ENCODE measurements at places on chromosomes 3 and 15.

DNA sequence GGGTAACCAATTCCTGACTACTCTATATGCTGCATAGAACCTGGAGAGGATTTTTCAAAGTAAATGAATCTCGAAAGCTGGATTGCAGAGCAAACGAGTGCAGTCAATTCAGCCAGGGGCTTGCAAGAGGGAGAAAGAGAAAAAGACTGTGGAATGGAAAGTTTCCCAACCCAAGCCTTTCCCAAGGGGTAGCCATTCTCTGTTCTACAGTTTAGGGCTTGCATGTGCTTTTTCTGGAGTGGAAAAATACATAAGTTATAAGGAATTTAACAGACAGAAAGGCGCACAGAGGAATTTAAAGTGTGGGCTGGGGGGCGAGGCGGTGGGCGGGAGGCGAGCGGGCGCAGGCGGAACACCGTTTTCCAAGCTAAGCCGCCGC, 511 bp upstream of the RARB start:
- no peak for DNase-seq

GRCh38 chr3:148106062-148106461, 591.6 kb upstream of the AGTR1 start:
- no peak for DNase-seq

- DNase-seq: no peak
Observed at GRCh38 chr15:25643120-25643519, 204.3 kb upstream of the UBE3A start.

DNA sequence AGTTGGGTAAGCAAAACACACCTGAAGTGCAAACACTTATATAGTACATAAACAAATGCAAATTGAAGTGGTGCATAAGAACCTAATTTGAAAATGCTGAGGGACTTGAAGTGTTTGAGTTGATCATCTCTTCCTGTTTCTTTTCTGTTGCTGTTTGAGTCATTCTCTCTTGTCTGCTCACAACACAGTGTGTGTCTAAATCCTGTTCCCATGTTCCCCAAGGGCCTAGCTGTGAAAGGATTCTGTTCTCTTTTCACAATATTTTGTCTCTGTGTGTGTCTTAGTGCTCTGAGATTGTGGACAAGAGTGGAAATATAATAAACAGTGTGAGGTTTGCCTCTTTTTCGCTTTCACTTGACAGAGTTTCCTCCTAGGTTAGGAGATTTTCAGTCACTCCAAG, 6.1 kb downstream of the CD96 start:
- no peak for DNase-seq

- no peak for DNase-seq
Observed at GRCh38 chr15:26970712-26971210, at the start of gene GABRG3. TSS of gene GABRG3 (plus strand) at chr15:26971181.

GRCh38 chr3:198028718-198029117, 68.7 kb downstream of the LMLN start:
- DNase-seq: no peak

DNA sequence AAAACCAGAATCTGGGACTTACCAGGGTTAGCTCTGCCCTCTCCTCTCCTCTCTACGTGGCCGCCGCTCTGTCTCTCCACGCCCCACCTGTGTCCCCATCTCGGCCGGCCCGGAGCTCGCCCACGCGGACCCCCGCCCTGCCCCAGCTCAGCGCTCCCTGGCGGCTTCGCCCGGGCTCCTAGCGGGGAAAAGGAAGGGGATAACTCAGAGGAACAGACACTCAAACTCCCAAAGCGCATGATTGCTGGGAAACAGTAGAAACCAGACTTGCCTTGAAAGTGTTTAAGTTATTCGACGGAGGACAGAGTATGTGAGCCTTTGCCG, 5.4 kb downstream of the ISL2 start:
- DNase-seq: no peak

- DNase-seq: no peak
Observed at GRCh38 chr3:27166888-27167287, 202.3 kb downstream of the NEK10 start.

DNA sequence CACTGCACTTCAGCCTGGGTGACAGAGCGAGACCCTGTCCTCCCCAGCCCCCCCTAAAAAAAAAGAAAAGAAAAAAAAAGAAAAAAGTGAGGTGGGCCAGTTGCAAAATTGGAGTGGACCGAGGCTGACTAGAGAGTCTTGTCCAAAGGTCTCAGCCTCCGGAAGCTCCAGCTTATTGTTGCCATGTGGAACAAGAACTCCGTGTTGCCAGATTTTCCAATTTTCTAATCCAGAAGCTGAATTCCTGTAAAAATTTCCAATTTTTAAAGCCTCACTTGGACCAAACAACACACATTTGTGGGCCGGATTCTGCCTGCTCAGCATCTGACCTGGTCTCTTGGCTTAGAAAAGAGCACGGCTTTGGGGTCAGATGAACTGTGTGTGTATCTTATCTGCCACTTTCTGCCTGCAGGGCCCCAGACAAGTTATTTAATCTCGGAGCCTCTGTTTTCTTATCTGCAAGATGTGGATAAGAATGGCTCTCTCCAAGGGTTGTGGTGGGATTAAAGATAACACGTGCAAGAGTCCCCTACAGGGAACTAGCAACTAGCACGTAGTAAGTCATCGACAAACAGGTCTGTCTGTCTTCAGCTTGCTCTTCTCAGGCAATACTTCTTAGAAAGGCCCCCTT, 73.7 kb upstream of the TLE3 start:
- no peak for DNase-seq

DNA sequence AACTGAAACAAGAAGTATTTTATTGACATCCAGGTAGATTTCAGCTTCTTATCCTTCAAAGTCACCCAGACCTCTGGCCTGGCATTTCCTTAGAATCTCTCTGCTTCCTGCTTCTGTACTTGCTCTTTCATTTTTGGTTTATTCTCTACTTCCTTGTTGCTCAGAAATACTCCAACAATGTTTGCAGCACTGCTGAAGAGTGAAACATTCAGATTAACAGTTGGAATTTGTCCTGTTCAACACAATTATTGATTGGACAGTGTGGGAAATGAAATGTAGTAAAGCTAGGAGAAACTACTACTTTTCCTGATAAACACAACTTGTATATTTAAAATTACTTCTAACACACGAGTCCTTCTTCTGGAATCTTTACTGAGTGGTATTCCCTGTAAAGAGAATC, 81.0 kb upstream of the MEIS2 start:
- DNase-seq: no peak

DNA sequence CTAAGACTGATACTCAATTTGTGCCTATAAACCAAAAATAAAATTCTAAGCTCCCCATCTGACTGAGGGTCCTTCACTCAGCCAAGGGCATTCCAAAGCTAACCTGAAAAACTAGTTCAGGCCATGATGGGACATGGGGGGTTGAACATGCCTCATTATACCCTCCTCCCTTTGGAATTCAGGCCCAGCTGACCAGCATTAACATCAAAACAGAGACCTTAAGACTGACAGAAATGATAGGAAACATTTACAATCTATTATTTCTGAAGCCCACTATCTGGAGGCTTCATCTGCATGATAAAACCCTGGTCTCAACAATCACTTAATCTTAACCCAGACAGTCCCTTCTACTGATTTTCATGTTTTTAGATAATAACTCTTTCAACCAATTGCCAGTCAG, 140.4 kb downstream of the ANO10 start:
- no peak for DNase-seq

DNA sequence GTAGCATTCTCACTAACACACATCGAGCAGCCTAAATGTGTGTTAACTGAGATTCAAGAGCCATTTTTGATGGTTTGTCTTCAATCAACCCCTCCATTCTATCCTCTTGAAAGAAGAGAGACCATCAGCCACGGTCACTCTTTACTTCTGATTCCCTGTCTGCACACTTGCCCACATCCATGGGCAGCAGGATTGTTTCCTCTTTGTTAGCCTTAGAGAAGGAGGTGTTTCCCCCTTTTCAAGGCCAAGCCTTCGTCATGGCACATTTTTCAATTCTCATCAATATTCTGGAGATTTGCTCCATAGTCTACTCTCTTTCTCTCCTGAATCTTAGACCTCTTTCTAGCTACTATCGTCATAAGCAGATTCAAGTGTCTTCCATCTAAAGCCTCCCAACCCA, 522.4 kb upstream of the NAALADL2 start:
- DNase-seq: no peak

GRCh38 chr15:63135804-63136203, 14.1 kb downstream of the LACTB start:
- DNase-seq: no peak

GRCh38 chr3:73633916-73634344, 9.2 kb upstream of the PDZRN3 start:
- no peak for DNase-seq

DNA sequence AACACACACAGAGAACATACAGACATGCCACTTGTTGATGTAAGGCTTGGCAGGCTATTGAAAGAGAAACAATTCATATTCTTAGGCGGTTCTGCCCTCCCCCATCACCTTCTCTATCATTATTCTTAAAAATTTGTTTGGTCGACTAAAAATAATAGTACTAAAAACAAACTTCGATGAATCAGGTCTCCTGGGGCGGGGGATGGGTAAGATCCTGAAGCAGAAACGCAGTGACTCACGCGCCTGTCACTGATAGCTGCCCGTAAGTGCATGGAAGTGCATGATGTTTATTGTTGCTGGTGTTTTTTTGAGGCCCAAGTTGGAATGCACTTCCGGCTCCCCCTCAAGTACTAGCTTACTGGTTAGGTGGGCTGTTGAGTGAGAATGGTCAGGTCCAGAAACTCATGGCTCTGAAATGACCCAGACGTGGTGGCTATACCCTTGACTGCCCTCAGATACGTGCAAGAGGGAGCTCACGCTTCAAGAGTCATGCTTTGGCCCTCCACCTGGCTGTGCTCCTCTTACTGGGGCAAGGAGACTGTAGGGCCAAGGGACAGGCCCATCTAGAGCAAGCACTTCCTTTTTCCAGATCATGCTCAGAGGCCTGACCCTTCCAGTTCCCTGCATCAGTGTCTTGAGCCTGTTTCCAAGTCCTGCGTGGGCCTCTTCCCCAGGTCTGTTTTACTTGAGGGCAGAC, 10.9 kb downstream of the SMAD3 start:
- DNase-seq: no peak

GRCh38 chr3:105516972-105517371, 150.3 kb downstream of the ALCAM start:
- DNase-seq: no peak

DNA sequence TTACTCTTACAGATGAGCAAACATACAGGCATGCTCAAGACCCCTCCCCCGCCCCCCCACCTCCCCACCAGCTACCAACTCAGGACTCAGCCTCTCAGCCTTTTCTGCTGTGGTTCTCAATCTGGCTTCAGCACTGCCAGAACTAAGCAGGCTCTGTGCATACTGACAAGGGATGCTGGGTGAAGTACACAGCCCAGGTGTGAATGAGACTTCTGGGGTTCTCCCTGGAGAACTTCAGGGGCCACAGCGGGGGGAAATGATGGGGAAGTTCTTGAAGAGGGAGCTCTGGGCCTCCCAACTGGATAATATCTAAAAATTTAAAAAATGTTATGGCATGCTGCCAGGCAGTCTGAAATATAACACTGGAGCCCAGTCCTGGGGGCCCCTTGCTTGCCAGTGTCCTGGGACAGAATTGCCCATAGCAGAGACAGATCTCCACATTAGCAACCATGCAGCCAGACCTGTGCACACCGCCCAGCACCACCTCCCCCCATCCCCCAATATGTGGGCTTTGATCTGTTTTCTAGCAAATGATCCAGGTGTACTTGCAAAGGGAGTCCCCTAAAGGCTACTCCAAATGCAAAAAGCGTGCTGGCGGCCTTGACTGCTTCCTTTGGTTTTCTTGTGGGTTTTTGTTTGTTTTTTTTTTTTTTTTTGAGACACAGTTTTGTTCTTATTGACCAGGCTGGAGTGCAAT, 41.4 kb downstream of the PGPEP1L start:
- DNase-seq: no peak

DNA sequence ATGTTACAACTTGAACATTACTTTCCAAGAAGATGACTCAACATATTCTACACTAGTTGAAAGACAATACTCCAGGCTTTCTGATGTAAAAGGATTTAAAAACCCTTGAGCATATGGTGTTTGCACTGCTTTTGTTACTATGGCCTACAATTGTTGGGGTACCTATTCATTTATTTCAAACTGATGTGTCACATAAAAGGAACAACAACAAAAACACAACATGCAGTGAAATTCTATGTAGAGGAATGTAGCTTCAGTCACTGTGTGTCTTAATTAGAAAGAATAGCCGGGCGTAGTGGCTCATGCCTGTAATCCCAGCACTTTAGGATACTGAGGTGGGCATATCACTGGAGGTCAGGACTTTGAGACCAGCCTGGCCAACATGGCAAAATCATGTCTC, 1.6 kb downstream of the SPATA16 start:
- DNase-seq: no peak

- DNase-seq: no peak
Observed at GRCh38 chr15:76764004-76764403, 141.1 kb downstream of the SCAPER start.

DNA sequence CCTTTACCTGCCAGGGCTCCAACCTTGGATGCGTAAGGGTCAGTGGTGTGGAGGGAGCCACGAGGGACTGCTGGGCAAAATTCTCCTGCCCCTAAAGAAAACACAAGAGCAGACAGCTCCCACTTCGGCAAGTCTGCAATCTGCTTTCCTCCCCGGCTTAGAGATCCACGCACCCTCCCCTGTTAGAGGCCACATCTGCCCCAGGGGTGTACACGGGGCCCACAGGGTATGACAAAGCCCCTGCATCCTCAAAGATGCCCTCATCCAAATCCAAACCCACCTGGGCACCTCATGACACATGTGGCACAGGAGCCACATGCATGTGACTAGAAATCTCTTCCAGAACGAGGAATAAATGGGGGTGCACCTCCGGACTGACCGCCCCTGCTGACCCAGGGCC, 25.5 kb downstream of the ZXDC start:
- DNase-seq: no peak

GRCh38 chr3:67526246-67526645, 128.2 kb downstream of the SUCLG2 start:
- no peak for DNase-seq

- no peak for DNase-seq
Observed at GRCh38 chr3:53974324-53974723, 82.7 kb upstream of the SELENOK start.

DNA sequence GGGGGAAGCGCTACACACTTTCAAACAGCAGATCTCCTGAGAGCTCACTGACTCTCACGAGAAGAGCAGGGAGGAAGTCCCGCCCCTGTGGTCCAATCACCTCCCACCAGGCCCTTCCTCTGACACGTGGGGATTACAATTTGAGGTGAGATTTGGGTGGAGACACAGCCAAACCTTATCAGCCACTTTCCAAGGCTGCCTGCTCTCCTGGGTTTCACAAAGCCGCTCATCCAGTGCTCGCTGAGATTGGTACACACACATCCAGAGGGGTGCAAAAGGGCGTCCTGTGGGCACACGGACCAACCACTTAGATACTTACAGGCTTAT, 23.1 kb downstream of the XXYLT1 start:
- no peak for DNase-seq

Data from hematopoietic multipotent progenitor cell treated with erythropoietin and hydrocortisone succinate and interleukin-3 and kit ligand, for 17 days (in vitro differentiated cells).